ENCODE measurements at places on chromosomes 4 and X. TPM values are rescaled to one million over a fixed set of nuclear protein-coding genes. Genes with fewer than 3 reads are reported as not detected.

POU3F4 gene
- total RNA-seq = not detected

TMPRSS11F gene
- total RNA-seq = not detected

RXFP1 gene
- total RNA-seq = not detected

DLG3 gene
- 6.6 TPM for total RNA-seq

Data from A549 treated with AZD2906 at 1 μM for 4 hours (cell line).